ENCODE measurements at places on chromosomes 13 and 19. TPM values are rescaled to one million over a fixed set of nuclear protein-coding genes. Genes with fewer than 3 reads are reported as not detected.
A peak's percentile ranks its signal among the peaks of the same experiment; 100 is the strongest.

GRCh38 chr13:112899281-112900225, 69.5 kb upstream of the MCF2L start:
- H3K4me1 ChIP-seq = no peaks in the 10 kb centered on the region
- no peaks in the 10 kb centered on the region for H3K36me3 ChIP-seq
- no peak overlapping the region for H3K4me3 ChIP-seq
- H3K27me3 ChIP-seq = no peaks in the 10 kb centered on the region
- no peak for DNase-seq

DNA sequence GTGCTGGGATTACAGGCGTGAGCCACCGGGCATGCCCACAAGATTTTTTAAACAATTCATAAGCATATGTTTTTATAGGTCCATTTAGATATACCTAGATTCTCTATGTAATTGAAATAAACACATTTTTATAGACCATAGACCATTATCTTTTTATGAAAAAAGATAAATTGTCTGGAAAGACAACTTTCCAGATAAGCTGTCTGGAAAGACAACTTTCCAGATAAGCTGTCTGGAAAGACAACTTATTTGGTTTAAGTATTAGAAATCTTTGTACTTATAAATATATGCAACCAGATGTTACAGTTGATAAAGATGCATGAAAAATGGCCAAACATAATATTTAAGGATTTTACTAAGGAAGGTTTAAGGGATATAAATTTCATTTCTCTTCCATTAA, 538.5 kb downstream of the GPC6 start:
- no peaks in the 10 kb centered on the region for H3K27me3 ChIP-seq
- no peak overlapping the region for H3K27ac ChIP-seq
- H3K4me1 ChIP-seq = no peaks in the 10 kb centered on the region

DNA sequence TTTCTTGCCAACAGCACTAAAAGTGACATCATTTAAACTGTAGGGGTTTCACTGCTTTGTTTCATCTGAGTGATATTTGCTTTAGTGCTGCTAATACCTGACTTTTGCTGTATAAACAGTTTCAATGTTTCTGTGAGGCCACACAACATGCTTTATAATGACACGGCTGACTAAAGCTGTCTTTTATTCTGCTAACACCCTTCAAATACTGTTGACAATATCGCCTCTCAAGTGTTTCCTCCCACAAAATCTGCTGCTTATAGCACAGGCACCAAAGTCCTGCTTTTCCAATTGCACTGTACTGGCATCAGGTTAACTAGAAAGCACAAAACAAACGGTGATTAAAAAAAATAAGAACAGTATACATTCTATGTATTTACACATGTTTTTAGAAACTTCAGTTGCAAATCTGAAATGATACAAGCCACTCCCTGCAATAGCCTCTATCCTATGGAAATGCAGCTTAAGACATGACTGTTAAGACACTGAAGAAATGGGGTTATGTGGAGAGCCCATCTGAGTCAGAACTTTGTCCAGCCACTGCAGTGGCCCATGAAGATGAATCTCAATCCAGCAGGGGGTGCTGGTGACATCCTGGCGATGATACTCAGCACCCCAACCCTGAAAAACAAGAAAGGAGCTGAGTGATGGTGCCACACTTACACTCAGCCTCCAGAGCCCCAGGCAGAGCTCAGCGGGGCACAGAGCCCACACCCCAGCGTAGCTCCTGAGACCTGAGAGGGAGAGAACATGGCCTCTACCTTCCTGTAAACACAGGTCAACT, 29.4 kb downstream of the RFXAP start:
- H3K36me3 ChIP-seq = no peaks in the 10 kb centered on the region
- DNase-seq = peak; percentile 3
- H3K4me3 ChIP-seq = no peak overlapping the region
- H3K4me1 ChIP-seq = peaks cover 8% of the 10 kb centered on the region

Gene ZNF568
- total RNA-seq = 4.9 TPM

GRCh38 chr19:6540918-6541689, 10.3 kb downstream of the TNFSF9 start:
- H3K4me1 ChIP-seq = no peaks in the 10 kb centered on the region
- H3K27ac ChIP-seq = no peak overlapping the region
- H3K27me3 ChIP-seq = no peaks in the 10 kb centered on the region
- no peaks in the 10 kb centered on the region for H3K36me3 ChIP-seq
- H3K4me3 ChIP-seq = no peak overlapping the region

DNA sequence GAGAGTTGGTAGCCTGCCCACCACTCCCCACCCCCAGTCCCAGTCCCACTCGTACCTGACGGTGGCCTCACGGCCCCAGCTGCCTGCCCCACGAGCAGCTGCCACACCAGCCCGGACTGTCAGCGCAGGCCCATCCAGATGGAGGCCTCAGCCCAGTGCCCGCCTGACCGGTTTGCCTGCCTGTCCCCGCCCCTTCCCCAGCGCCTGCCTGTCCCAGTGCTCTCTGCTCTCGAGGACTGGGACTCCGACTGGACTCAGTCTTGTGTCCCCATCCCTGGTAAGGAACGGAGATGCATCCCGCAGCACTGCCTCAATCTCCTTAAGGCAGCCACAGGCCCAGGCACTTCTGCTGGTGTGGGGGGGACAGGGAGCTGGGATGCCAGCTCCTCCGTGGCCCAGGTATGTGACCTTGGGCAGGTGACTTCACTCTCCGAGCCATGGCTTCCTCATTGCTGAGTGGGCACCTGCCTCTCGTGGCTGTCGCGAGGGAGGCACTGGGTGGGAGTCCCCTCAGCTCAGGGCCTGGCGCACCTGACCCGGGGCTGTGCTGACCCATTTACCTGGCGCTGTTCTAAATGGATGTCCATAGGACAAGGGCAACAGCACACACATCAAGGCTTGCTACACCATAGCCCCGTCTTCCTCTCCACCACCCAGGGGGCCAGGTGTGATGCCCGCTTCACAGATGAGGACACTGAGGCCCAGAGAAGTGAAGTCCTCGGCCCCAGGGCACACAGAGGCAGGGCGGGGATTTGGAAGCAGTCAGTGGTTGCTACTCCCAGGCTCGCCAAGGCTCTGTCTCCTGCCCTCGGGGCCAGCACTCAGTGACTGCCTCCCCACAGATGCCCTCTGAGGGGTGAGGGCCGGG, at the start of gene NKPD1:
Gene NKPD1, minus strand, starts transcription at position 113 of the 868 bp plus-strand sequence. CDS start 832 bp downstream, outside the sequence.
- DNase-seq = peak; percentile 94
- peaks cover 25% of the 10 kb centered on the region for H3K27me3 ChIP-seq
- H3K4me1 ChIP-seq = peaks cover 48% of the 10 kb centered on the region
- H3K27ac ChIP-seq = peak within 1 kb of the TSS; percentile 3
- H3K4me3 ChIP-seq = peak within 1 kb of the TSS; percentile 36

GRCh38 chr13:113637262-113638160, 20.5 kb downstream of the ATP4B start:
- no peak overlapping the region for H3K27ac ChIP-seq
- H3K27me3 ChIP-seq = no peaks in the 10 kb centered on the region
- H3K4me3 ChIP-seq = no peak overlapping the region
- no peaks in the 10 kb centered on the region for H3K4me1 ChIP-seq
- DNase-seq = no peak

Measured in Calu3 (cell line).